ENCODE measurements at places on chromosomes 4 and X. TPM values are rescaled to one million over a fixed set of nuclear protein-coding genes. Genes with fewer than 3 reads are reported as not detected.

The TCEAL6 gene
- 0.40 TPM for polyA plus RNA-seq

The TAF7L gene
- 0.62 TPM for polyA plus RNA-seq

The OTUD5 gene
- polyA plus RNA-seq: 63.3 TPM

The MAGEA6 gene
- polyA plus RNA-seq: not detected

The NLGN4X gene
- 14.5 TPM for polyA plus RNA-seq

The SLC7A11 gene
- 2.3 TPM for polyA plus RNA-seq

The ZNF732 gene
- 2.0 TPM for polyA plus RNA-seq

The CLCN4 gene
- polyA plus RNA-seq: 6.3 TPM

The TLL1 gene
- polyA plus RNA-seq: 2.5 TPM

The XAGE1A gene
- not detected for polyA plus RNA-seq

The L1CAM gene
- polyA plus RNA-seq: 46.4 TPM

Measured in right renal pelvis (tissue), 4 donors.